ENCODE measurements at places on chromosomes 7 and 10.

DNA sequence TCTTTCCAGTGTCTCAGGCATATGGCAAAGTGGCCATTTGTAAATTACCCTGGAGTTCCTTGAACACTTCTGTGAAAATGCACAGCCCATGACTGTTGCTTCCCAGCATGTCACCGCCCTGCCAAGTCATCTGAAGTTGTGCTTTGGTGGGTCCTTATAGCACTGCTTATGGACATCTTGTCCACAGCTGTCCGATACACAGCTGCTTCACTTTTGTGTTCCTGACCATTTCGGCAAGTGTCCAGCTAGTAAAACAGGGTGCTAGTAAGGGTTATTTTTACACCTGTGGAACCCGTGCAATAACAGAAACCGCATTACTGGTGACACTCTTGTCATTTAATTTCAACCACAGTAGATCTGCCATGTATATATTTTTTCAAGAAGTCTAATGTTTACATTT lies 29.7 kb downstream of the PIP4K2A start:
- DNase-seq = no peak

- DNase-seq = no peak
Observed at GRCh38 chr10:30645340-30645827, 15.8 kb upstream of the LYZL2 start.

DNA sequence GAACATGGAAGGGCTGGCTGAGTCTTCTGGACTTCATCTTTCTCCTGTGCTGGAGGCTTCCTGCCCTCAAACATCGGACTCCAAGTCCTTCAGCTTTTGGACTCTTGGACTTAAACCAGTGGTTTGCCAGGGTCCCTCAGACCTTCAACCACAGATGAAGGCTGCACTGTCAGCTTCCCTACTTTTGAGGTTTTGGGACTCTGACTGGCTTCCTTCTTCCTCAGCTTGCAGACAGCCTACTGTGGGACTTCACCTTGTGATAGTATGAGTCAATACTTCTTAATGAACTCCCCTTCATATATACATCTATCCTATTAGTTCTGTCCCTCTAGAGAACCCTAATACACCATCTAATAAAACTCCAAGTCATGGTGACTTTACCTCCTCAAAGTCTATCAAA lies 4.0 kb upstream of the CLEC5A start:
- no peak for DNase-seq

GRCh38 chr7:68535266-68535665 lies 1063.0 kb upstream of the AUTS2 start:
- no peak for DNase-seq

DNA sequence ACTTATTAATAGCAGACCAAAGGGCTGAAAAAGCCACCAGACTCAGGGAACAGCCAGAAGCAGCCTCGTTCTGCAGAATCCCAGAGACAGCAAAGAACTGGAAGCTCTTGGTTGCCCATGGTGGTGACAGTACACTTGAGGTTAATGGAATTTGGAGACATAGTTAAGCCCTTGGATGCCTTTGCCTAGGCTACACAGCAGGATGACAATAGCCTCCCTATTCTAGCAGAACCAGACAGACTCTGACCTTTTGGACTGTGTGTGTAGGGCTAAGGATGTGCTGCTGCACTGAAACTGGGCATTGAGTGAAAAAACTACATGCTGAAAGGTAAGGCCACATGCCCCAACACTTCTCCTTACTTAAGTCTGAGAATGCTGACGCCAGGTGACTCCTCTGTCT lies 22.7 kb downstream of the OTUD1 start:
- no peak for DNase-seq

GRCh38 chr10:61486251-61486650 lies 33.1 kb upstream of the TMEM26 start:
- DNase-seq = no peak

DNA sequence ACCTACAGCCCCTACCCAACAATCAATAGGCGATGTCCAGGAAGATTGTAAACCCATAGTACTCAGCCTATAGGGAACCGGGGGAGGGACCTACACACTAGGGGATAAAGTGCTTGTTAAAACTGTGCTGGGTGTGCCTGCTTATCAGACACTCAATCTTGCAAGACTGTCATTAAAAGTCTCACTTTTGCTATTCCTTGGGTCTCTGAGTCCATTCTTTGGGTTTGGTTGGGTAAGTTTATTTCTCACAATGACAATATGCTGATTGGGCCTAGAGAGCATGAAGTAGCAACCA lies 45.6 kb downstream of the PTPRE start:
- DNase-seq = no peak

- no peak for DNase-seq
Observed at GRCh38 chr10:9452056-9452455, 1397.6 kb downstream of the GATA3 start.

- DNase-seq = no peak
Observed at GRCh38 chr7:101823096-101823495, 5.7 kb downstream of the CUX1 start.

DNA sequence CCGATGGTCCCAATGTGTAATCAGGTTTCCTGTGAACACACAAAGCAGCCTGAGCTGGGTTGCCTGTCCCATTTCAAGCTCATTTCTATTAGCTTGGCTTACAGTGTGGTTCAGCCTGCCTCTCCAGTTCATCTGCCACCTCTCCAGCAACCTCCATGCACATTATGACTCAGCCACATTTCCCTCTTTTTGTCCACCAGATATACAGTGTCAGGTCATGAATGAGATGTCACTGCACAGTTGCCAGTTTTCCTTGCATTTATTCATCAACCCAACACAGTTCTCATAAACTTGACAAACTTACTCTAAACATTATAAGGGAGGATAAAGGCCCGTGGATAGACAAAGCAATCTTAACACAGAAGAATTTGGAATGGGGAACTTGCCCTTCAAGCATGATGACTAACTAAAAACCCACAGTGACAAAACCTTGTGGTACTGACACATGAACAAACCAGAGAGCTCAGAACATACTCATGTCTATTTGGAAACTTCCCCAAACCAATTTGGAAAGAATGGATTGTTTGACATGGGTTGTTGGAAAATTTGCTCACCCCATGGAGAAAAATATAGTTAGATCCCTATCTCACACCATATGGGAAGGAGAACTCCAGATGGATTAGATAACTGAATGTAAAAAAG lies 2.5 kb upstream of the CFAP58 start:
- DNase-seq = no peak

DNA sequence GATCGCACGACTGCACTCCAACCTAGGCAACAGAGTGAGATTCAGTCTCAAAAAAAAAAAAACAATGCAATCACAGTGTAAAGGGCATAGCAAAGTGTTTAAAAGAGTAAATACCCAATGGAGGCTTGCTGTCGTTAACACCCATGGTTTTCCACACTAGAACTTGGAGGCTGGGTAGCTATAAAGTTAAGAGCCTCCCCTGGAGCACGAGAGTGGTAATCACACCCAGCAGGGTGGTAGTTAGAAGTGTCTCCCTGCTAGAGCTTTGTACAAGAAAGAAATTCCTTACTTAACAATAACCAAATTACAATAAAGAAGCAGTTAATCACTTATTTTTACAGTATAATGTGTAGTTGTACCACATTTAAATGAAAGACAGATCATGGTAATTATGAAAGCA lies 1078.9 kb downstream of the NRG3 start:
- DNase-seq = no peak

- no peak for DNase-seq
Observed at GRCh38 chr10:132375116-132375794, 21.7 kb upstream of the PWWP2B start.

- no peak for DNase-seq
Observed at GRCh38 chr10:74652664-74653063, 173.7 kb upstream of the KAT6B start.

All from GM12891 (cell line).